NCI-H1092 (cell line): ENCODE measurements at places on chromosomes 2 and 18.

DNA sequence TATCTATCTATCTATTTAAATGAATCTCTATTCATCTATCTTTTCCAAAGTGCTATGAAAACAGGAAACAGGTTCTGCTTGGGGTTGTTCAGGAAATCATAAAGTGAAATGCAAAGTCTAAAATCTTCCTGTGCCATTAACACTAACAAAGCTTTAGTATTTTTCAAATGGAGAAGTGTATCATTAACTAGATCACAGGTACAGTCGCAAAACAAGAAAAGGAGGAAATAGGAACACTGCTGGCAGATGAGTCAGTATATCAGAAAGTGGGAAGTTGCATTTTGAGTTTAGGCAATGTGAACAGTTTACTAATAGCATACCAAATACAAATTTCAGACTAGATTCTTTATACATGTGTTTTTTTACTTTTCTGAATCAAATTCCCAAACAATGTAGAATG is 888.5 kb upstream of the FSHR start:
- no peak for DNase-seq

- DNase-seq, result no peak
Measured at GRCh38 chr2:45330108-45330507, 281.0 kb downstream of the SRBD1 start.

- DNase-seq, result no peak
Measured at GRCh38 chr18:39825485-39826150, 2129.4 kb upstream of the PIK3C3 start.

GRCh38 chr2:187174582-187174981 is 273.5 kb downstream of the CALCRL start:
- no peak for DNase-seq

GRCh38 chr18:10950876-10951630 is 198.3 kb downstream of the PIEZO2 start:
- DNase-seq, result no peak

DNA sequence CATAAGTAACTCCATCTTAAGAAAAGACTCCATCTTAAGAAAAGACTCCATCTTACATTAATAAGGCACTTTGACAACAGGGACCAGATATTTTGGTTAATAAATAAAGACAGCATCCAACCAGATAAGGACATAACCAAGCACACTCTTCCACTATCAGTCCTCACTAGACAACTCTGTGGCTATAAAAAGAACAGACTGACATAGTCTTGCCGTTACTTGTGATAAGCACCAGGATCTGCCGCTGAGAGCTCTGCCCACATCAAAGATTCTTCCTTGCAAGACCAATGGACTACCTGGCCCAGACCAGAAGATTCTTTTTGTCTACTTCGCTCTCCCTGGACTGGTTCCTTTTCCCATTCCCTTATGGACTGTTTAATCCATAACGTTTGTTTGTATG is 667.4 kb downstream of the NYAP2 start:
- no peak for DNase-seq

DNA sequence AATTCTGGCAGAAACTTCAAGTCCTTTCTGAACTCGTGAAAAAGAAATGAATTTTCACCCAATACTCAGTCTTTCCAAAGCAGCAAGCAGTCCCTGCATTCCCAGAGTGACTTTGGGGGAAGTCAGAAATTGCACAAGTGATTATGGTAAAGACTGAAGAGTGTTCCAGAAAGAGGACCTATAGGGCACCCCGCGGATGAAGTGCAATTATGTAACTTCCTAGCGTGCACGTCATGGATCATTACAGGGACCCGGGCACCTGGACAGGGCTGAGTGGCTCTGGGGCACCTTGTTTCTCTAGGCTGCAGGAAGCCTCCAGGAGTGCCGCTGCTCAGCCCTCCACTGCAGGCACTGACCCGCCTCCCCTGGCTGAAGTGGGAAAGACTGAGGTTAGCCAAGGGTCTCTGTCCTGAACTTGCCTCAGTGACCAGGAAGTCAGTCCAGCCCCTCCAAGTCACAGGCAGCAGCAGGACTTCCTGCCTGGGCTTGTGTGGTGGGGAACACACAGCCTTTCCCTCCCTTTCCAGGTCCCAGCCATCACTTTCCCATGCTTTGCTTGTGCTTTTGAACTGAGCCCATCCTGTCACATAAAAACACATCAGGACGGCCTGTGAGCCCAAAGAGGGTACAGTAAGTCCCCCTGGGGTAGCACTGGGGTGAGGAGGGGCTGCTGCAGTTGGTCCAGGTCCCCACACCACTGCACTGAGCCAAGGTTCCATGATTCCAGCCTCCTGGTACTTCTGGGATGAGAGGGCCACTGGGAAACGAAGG is 19.8 kb downstream of the TMEM185B start:
- no peak for DNase-seq

GRCh38 chr2:19538411-19538963 is 180.1 kb upstream of the OSR1 start:
- DNase-seq, result no peak

DNA sequence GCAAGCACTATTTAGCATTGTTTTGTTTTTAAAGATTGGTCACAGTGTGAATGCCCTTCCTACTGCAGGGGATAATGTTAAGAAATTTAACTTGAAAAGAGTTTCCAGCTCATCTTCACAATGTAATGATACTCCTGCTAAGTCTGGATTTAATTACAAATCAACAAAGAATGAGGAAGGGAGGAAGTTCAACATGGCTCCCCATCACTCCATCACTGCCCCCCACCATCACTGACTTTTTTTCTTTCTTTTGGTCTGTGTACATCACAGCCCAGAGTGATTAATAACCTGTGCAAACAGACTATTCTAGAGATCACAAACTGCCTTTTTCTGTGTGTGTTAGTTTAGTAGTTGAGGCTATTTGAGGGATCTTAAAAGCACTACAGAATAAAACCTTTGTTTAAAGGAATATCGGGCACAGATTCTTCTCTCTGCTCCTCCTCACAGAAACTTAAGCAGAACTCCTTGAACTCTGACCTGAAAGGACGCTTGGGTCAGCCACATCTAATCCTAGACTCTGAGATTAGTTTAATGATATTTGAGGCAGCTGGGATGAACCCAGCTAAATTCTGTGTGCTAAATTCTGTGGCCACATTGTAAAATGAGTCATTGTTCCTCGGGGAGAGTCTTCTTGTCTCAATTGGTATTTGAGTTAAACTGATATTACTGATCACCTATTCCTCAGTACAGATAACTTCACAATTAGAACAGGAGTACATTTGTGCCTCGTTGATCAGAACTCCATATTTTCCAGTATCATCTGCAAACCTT is 47.8 kb downstream of the SATB2 start:
- no peak for DNase-seq
